Fibroblast of lung (primary cell): ENCODE measurements at places on chromosomes 11 and 22.

- no peak overlapping the region for H3K4me3 ChIP-seq
- H3K27me3 ChIP-seq = no peaks in the 10 kb centered on the region
- no peaks in the 10 kb centered on the region for H3K4me1 ChIP-seq
- no peak overlapping the region for H3K27ac ChIP-seq
- H3K36me3 ChIP-seq = no peaks in the 10 kb centered on the region
Observed at GRCh38 chr22:38432264-38432663, 22.7 kb downstream of the KCNJ4 start.

GRCh38 chr11:130675371-130675821 lies 227.0 kb downstream of the ADAMTS15 start:
- H3K27me3 ChIP-seq = no peaks in the 10 kb centered on the region
- no peak overlapping the region for H3K4me3 ChIP-seq
- no peaks in the 10 kb centered on the region for H3K36me3 ChIP-seq
- H3K27ac ChIP-seq = peak overlapping the region; percentile 77
- DNase-seq = peak; percentile 51
- H3K4me1 ChIP-seq = peaks cover 34% of the 10 kb centered on the region

DNA sequence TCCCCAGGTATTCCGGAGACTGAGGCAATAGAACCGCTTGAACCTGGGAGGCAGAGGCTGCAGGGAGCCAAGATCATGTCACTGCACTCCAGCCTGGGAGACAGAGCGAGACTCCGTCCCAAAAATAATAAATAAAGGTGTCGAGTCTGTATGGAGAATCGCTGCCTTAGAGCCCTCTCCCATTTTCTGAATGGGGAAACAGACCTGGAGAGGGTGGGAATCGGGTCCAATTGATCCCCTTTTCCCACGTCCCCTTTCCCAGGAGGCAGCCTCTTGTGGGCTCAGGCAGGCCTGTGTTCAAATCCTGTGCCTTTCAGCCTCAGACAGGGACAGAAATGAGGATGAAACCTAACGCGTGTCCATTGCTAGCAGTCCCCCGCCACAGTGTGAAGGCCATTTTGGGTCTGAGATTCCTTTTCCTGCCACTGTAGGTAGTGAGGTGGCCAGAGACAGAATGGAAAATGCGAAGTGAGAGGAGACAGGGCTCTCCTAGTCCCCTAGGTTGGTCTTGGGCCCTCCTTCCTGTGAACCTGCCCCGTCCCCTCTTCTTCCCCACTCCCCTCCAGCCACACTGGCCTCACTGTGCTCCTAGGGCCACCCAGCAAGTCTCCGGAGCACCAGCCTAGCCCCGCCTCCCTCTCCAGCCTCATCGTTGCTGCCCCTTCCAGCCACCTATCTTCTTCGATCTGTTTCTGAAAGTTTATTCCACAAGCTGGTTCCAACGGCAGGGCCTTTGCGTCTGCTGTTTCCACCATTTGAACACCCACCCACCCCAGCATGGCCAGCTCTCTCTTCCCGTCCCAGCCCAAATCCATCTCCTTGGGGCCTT lies 2.7 kb upstream of the POLDIP3 start:
- peaks cover 17% of the 10 kb centered on the region for H3K4me1 ChIP-seq
- H3K36me3 ChIP-seq = peaks cover 11% of the 10 kb centered on the region

- no peaks in the 10 kb centered on the region for H3K27me3 ChIP-seq
- no peaks in the 10 kb centered on the region for H3K4me1 ChIP-seq
- DNase-seq = no peak
- H3K36me3 ChIP-seq = no peaks in the 10 kb centered on the region
- no peak overlapping the region for H3K4me3 ChIP-seq
Observed at GRCh38 chr11:14622223-14622954, 21.2 kb upstream of the PDE3B start.

DNA sequence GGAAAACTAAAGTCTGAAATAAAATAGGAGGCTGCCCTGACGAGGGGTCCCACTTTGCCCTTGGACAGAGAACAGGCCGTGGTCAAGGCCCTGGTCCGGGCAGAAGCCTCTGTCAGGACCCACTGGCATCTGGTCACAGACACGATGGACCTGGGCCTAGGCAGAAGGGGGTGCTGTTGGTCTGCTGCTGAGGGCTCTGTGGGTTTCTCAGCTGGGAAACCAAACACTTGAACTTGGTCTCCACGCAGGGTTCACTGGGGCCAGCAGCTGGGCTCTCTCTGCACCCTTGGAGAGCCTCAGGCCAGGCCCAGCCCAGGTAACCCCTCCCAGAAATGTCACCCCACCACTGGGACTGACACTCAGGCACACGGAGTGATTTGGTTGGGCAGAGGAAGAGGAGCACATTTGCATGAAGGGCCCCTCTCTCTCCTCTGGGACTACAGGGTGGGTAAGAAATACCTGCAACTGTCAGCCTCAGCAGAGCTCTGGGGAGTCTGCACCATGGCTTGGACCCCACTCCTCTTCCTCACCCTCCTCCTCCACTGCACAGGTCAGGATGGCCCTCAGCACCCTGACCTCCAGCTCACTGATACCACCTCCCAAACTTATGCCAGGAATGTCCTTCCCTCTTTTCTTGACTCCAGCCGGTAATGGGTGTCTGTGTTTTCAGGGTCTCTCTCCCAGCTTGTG lies 48.1 kb upstream of the TOP3B start:
- no peak overlapping the region for H3K4me3 ChIP-seq
- H3K4me1 ChIP-seq = no peaks in the 10 kb centered on the region
- H3K27me3 ChIP-seq = peaks cover 8% of the 10 kb centered on the region
- no peak overlapping the region for H3K27ac ChIP-seq
- H3K36me3 ChIP-seq = no peaks in the 10 kb centered on the region
- DNase-seq = no peak
